ENCODE measurements at places on chromosomes 6 and 20. TPM values are rescaled to one million over a fixed set of nuclear protein-coding genes. Genes with fewer than 3 reads are reported as not detected.

Gene OPRL1
- total RNA-seq: 1.0 TPM

Gene FERMT1
- total RNA-seq: 6.5 TPM

Gene PCSK2
- total RNA-seq: not detected

Gene NT5E
- total RNA-seq: 149 TPM

Gene FAM162B
- 0.36 TPM for total RNA-seq
